ENCODE measurements at places on chromosomes 1 and 21.

DNA sequence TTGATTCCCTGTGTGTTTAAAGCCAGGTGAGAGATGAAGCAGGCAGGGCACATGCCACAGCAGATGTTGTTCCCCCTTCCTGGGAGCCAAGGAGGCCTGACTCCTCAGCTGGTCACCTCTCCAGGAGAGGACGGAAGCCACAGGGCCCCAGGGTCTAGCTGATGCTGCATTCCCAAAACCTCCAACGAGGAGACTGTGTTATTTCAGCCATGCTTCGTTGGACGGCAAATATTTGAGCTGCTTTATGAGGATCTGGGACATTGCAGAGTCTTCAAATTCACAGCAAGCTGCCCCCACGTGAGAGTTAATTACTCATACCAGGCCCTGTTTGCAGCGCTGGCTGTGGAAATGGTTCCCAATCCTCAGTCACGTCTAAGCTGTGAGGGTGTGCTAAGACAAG, 85.3 kb downstream of the CDC7 start:
- DNase-seq = no peak

- no peak for DNase-seq
These were observed 40.1 kb downstream of the PIK3C2B start for GRCh38 chr1:204454476-204454875.

- no peak for DNase-seq
These were observed 44.0 kb downstream of the EDN2 start for GRCh38 chr1:41440321-41441085.

DNA sequence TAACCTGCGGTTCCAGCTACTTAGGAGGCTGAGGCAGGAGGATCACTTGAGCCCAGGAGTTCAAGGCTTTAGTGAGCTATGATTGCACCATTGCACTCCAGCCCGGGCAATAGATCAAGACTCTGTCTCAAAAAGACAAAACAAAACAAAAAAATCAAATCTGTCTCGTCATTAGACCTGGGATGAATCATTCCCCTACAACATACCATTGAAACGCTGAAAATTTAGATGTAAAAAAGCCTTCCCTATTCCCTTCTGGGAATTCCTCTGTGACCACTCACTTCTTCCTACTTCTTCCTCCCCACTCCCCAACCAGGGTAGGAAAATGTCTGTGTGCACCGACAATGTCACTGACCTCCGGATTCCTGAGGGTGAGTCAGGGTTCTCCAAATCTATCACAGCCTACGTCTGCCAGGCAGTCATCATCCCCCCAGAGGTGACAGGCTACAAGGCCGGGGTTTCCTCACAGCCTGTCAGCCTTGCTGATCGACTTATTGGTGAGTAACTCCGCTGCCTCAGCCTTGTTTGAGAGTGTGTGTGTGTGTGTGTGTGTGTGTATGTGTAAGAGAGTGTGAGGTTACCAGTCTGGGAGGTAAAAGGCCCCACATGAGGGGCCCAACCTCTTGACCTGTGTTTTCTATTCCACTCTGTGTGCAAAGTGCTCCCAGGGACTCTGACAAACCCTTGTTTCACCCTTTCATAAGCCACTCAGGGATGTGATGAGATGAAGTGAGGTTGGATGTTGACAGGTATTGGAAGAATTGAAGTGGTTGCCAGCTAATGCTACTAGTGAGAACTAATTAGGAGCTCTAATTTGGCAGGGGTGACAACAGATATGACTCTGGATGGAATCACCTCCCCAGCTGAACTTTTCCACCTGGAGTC, 16.3 kb upstream of the SARS1 start:
- peak; percentile 43 for DNase-seq
